Activated naive CD4-positive, alpha-beta T cell treated with Interleukin-2 at 50 U/mL for 16 hours (primary cell): ENCODE measurements at places on chromosomes 2 and 18.

- no peak for DNase-seq
These were observed 602.4 kb downstream of the METTL4 start for GRCh38 chr18:1968801-1969498.

DNA sequence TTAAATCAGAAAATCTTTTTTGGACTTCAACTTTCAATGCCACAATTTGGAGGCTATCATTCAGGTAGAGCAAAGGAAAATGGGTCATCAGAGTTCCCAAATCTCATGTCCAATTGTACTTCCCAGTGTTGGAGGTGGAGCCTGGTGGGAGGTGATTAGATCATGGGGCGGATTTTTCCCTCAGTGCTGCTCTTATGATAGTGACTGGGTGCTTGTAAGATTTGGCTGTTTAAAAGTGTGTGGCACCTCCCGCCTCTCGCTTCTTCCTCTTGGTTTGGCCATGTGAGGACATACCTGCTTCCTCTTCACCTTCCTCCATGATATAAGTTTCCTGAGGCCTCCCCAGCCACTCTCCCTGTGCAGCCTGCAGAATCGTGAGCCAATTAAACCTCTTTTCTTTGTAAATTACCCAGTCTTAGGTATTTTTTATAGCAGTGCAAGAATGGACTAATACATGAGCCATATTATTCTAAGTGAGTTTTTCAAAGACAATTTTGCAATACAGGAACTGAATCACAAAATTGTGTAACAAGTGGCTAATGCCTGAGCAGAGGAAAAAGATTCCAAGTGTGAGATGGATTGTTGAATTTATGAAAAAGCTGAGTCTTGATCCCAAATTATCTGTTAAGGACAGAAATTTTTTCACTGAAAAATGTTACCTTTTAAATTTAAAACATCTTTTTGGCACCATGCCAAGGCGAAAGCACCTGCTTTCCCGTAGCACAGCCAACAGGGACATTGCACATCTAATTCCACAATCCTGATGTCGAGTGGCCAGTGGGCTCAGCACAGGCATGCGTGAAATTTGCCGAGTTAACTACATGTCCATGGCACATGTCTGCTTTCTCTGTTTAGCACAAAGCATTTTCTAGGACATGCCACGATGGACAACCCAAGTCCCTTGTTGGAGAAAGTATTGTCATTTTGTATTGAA is 150.9 kb downstream of the COL6A3 start:
- DNase-seq = no peak

DNA sequence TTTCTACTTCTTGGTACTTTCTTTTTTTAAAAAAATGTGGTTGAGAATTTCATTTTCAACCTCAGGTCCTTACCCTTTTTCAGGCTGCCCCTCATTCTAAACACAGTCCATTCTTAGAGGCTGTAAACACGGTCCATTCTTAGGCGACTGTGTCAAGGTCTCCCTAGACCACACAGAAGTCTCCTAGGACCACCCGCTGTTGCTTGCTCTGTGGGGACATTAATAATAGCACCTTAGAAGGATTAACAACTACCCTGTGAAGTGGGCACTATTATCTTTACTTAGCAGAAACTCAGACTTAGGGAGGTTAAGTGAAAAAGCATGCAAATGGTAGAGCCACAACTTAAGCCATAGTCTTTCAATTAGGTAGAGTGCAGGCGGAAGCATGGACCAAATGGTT is 91.7 kb downstream of the RBMS1 start:
- no peak for DNase-seq

- DNase-seq = peak; percentile 67
These were observed 2.1 kb upstream of the CXCR1 start for GRCh38 chr2:218168635-218169462.

- DNase-seq = no peak
These were observed 104.6 kb upstream of the CTDP1 start for GRCh38 chr18:79574938-79575525.

DNA sequence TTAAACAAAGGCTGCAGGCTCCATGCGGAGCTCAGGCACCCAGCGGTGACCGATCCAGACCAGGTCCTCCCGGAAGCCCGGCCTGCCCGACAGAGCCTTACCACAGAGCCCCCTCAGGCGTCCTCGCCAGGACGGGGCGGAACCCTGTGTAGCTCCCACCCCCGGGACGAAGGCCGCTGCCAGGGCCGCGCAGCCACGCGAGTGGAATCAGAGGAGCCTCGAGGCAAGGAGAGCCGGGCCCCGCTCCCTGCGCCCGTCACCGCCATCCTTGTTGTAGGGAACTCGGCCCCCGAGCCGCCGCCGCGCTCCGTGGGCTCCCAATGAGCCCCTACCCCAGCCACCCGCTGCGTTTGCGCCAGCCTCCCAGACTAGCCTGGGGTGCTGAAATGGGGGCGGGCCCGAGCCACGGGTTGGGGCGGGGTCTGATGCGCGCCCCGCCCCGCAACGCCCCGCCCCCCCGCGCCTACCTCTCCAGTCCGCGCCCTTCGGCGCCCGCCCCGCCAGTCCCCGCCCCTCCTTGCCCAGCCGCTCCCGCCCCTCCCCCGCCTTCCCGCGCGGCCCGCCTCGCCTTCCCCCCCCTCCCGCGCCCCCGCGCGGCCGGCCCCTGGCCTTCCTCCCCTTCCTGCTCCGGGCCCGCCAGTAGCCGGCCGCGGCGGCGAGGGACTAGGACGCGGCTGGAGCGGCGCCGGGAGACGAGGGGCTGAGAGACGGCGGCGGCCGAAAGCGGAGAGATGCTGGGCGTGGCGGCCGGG is at the start of gene LIMS1:
TSS of gene LIMS1 (plus strand) at position 639 of the 752 bp plus-strand sequence. CDS start at position 732, 93 bp downstream.
- DNase-seq = peak; percentile 84

- DNase-seq = no peak
These were observed 124.0 kb downstream of the GULP1 start for GRCh38 chr2:188415754-188416083.

DNA sequence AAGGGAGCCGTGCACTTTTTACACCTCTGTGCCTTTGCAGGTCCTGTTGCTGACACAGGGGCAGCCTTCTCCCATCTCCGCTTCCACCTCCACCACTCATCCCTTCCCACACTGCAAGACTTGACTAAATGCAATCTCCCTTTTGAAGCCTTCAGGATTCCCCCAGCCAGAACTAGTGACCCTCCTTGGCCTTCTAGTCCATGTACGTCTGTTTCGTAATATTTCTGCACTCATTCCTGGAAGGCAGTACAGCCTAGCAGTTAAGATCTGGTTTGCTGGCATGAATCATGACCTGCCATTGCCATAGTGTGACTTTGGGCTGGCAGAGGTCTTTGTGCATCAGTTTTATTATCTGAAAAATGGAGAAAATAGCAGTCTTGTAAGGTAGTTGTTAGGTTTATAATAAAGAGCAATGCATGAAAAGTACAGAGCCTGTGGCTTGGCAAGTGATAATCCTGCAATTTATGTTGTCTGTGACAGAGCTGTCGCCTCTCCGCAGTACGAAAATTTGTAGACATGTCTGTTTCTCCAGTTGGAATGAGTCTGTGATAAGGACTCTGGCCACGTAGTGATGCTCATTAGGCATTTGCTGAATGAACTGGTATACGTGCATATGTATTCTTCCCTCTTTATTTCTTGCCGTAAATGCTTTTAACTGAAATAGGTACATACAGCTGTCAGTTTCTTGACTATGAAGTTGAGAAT is 36.7 kb downstream of the NCK2 start:
- peak; percentile 1 for DNase-seq

DNA sequence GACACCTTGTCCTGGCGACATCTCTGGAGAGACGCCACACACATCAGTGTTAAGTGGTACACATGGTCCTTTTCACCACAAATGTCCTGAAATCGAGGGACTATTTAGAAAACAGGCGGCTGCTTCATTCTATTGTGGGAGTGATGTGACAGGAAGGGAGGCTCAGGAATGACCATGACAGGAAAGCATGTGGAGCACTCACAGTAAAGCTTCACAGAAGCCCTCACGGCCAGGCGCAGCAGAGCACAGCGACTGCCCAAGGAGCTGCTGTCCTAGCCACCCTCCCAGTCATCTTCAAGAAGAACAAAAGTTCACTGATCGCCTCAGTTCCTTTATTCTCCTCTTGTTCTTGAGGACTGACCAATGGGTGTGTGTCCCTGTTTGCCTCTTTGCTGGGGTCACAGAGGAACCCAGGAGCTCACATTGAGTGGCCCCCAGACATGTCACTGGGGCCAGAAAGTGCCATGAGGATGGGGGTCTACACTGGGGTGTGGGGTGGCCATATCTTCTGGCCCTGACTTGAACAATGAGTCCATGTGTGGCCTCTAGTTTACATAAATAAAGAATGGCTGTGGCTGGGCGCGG is 84.6 kb upstream of the RANBP2 start:
- DNase-seq = no peak

GRCh38 chr2:121171625-121172119 is 113.3 kb downstream of the TFCP2L1 start:
- DNase-seq = no peak

GRCh38 chr2:23698721-23699579 is 228.0 kb downstream of the ATAD2B start:
- DNase-seq = no peak

DNA sequence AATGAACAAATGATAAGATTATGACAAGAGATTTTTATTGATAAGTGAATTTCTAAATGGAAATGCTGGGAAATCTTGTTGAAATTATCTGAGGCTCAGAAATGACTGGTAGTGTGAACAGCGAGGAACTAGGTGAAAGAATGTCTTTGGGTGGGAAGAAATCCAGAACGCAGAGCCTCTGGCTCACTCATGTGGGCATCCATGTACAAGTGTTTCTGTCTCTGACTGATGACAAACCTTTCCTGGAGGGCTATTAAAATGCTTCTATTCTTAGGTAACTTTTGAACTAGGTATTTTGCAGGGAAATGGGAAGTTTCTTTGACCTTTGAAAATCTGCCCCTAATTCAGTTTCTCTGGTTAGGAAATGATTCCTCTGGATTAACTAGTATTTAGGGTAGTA is 598.6 kb downstream of the SLC4A3 start:
- DNase-seq = no peak

DNA sequence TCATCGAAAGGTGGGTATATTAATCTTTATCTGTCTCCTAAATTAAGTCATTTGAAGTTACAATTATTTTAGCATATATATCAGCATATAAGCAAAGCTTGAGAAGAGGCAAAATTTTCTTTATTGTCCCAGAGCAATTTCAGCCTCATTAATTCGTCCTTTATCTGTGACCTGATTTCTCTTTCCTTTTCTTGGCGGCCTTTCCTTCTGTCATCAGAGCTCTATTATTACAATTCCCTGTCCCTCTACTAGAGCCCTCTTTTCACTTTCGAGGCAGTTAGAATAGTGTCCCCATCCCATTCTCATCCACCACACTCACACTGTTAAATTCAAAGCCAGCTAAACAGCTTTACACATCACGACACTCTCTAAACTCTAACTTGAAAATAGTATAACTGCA is 1293.2 kb upstream of the FAM98A start:
- DNase-seq = no peak

DNA sequence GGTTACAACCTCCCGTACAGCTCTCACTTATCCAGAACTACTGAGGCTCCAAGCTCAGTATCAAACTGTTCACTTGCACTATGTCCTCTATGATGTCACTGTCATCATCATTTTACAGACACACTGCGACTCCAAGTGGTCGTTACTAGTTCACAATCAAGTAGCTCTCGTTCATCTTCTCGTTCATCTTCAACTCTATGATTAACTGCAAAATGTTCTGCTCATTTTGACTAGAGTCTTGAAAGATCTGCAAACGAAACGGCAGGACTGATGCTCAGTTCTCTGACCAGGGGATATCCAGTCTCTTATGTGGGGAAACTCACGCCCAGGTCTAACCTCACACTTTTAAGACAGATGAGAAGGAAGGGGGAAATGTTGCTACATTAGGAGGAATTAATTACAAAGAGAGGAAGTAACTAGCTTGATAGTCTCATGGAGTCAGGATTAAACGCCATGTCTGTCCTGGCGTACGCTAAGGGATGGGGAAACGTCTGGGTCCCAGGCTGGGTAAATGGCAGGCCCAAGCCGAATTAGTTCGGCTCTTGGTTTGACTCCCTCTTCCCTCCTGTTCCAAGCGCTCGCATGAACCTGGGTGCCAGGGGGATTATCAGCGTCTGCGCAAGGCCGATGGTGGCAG is 794 bp upstream of the CHCHD5 start:
- no peak for DNase-seq

DNA sequence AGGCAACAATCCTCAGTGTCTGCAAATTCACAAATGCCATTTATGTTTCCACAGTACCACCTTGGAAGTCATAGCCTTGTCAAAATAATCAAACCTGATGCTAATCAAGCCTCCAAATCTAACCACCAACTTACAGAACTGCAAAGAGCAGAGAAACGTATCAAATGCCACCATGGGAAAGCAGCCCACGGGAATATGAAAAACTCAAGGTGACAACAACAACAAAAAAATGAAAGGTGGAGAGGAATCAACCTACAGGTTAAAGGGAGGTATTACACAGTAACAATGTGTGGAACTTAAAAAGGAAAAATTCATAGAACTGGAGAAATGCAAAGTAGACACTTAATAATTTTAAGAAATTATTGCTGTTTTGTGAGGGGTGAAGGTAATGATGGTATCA is 46.7 kb downstream of the CD226 start:
- DNase-seq = no peak

GRCh38 chr2:142033393-142033792 is 97.4 kb downstream of the LRP1B start:
- no peak for DNase-seq

DNA sequence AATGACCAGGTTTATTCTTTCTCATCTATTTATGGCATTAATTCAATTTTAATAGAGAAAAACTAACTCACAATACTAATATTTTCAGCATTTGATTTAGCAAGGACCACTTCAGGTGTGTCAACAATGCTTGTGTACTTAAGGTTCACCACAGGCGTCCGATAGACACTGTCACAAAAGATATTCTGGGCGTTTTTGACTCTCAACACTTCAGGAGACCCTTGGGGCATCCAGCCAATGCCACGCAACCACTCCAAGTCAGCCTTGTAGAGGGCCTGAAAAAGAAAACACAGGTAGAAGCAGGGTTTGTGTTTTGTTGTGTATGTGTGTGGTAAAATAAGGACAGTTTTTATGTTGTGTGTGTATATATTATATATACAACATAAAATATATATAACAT is 158.2 kb downstream of the NEB start:
- no peak for DNase-seq

GRCh38 chr18:11981543-11982366 is 448 bp downstream of the IMPA2 start:
- DNase-seq = peak; percentile 13

GRCh38 chr2:69589973-69590652 is 53.4 kb downstream of the AAK1 start:
- DNase-seq = no peak

DNA sequence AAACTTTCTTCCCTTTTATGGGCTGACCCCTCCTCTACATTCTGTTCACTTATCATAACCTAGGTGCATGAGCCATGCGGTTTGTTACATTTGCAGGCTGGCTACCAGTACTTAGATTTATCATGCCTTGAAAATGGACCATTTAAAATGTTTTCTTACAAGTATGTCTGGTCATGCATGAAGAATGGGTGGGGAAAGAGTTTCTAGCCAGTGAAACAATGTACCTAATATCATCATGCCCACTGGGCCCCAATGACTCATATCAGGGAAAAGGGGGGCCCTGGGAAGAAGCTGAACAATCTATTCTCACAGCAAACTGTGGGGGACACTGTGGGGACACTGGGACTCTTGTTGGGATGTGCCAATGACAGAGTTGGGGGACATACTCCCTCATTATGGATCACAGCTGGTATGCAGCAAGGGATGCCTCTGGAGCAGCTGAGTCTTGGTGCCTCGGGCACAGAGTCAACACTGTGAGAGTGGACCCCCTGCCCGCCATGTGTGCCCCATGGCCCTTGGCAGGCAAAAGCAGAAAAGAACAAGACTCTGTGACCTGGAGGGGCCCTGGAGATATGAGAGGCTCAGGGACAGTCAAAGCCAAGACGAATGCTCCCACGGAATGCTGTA is 156.3 kb downstream of the ZNF516 start:
- DNase-seq = no peak

GRCh38 chr2:156476850-156477206 is 40.6 kb downstream of the GPD2 start:
- no peak for DNase-seq
